Endothelial cell (in vitro differentiated cells): ENCODE measurements at places on chromosomes 5 and 9.
A peak's percentile ranks its signal among the peaks of the same experiment; 100 is the strongest.

DNA sequence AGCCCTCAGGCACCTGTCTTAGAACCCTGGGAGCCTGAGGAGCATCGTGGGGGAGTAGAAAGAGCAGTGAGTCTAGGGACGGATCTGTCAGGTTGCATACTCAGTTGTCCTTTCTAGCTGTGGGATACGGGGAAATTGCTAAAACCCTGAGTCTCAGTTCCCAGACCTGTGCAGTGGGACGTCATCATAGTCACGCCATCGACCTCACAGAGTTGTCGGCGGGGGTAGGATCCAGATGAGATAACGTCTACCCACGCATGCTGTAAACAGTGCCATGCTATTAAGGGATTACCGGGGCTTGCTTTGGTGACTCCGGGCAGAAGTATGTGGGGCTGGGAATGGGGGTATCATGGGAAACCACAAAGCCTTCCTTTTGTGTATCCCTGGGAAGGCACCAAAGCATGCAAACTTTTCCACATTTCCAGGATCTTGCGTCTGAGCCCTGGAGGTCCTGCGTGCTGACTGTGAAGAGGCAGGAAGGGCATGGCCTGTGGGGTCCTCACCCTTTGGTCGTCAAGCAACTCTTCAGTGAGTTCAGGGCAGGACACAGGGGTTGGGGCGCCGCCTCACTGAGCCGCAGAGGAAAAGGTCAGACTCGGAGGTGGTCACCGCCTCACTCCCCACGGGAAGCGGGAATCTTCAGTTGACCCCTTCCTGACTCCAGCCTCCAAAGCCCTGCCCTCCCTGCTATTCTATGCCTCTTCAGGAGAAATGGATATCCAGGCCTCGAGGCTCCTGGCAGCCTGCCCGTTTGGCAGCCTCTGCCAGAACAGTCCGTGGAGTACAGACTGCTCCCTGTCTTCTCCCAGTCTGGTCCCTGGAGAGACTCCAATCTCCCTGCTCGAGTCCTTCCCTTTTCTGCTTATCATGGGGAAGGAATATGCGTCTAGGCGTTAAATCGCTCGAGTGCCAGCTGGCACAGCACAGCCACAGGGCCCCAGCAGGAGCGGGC is 186.8 kb upstream of the KLF9 start:
- DNase-seq: no peak

- DNase-seq: no peak
These were observed 215.0 kb downstream of the ROR2 start for GRCh38 chr9:91735049-91735448.

GRCh38 chr5:98774192-98775033 is 950 bp downstream of the RGMB start:
- peak; percentile 63 for DNase-seq

DNA sequence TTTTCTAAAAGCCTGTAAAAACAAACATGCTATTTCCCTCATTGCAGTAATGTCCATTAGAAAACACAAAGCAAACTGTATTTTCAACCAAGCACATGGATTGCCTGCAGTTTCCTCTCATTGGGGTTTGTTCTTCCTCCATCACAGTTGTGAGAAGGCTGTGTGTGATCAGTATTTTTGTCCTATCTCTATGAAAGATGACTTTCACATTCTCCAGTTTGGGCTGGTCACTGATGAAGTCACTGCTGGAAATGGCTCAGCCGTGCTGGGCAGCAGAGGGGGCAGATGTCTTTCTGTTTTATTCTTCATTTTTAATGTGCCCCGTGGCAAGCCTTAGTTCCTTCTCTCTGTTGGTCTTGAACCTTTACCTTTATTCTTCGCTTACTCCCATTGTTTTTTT is 288.9 kb upstream of the MPDZ start:
- peak; percentile 12 for DNase-seq

DNA sequence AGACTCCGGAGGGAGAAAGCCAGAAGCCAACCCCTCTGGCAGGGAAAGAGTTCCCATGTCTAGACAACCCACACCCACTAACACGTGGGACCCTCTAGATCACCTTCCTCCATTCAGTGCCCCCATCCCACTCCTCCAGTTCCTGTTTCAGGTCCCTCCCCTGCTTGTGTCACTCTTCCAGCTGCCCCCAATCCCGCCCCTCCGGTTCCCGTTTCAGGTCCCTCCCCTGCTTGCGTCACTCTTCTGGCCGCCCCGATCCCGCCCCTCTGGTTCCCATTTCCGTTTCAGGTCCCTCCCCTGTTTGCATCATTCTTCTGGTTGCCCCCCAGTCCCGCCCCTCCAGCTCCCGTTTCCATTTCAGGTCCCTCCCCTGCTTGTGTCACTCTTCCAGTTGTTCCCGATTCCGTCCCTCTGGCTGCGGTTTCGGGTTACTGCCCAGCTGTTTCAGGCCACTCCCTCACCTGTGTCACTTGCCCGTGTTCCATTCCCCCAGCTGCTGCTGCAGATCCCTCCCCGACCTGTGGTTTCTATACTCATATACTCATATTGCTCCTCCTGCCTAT is 64.8 kb upstream of the RANBP6 start:
- peak; percentile 75 for DNase-seq

GRCh38 chr5:137142764-137143605 is 356.1 kb downstream of the SPOCK1 start:
- no peak for DNase-seq

GRCh38 chr5:107541400-107541799 is 129.3 kb downstream of the EFNA5 start:
- DNase-seq: no peak

- no peak for DNase-seq
These were observed 190.1 kb upstream of the ZNF608 start for GRCh38 chr5:124936626-124936933.

DNA sequence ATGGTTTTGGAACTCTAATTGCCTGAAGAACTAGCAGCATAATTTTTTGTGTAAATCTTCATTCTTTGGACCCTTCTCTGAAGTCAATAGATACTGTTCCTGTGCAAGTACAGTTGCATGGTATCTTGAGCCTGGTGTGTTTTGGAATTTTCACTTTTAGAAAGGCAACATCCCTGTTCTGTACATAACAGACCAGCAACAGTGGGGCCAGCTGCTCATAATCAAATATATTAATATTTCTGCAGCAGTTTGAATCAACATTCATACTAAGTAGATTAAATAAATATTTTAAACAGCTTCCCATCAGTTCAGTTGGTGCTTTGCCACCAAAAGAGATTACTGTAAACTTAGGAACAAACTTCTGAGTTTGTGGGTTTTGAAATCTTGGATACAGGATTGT is 97.9 kb downstream of the CD180 start:
- no peak for DNase-seq

DNA sequence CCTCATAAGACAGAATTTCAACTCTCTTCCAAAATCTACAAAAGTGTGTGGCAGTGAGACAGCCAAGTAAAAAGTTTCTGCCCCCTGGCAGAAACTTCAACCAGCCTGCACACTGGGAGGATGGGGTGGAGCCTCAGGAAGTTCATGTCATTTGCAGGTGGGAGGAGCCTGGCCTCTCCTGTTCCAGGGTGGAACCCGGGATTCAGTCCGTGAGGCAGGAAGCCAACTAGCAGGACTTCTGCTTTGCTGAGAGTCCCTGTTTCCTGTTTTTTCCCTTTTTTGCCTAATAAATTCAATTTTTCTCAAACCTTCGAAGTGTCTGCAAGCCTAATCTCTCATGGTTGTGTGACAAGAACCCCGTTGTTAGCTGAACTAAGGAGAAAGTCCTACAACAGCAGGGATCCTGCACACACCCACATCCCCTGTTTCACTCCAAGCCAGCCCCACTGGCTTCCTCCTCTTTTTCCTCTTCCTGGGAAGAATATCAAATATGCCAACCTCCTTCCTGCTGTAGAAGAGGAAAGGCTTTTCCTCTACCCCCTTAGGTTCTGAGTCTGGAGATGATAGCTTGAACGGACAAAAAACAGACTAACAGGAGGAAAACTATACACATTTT is 69.3 kb downstream of the ALDH7A1 start:
- peak; percentile 42 for DNase-seq

DNA sequence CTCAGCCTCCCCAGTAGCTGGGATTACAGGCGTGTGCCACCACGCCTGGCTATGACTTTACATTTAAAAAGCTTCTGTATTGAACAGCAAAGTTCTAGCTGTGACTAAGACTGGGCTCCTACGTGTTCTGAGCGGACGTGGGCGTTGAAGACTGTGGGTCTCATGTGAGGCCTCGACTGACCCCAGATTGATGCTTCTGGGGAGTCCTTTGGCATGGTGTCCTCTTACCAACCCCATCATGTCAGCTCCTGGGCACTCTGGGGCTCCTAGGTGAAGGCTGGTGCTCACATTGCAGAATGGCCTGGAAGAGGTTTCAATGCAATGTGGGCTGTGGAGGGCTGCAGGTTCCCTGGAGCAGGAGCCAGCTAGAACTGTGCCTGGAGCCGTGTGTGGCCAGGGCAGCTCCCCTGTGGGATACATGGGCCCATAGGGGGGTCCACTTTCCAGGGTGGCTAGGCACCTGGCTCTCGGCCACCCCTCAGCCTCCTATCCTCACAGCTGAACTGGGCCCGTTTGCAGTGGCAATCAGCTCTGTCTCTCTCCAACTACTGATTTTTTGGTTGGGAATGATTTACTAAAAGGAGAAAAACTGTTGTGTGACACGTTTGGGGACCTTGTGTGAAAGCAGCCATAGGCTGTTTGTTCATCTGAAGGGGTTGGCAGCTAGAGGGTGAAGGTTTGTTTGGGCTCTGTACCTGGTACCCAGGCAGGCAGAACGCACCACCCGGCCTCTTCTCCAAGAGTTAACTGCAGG is 29.7 kb downstream of the SLC25A25 start:
- no peak for DNase-seq

- DNase-seq: no peak
These were observed 7.2 kb downstream of the UNC13B start for GRCh38 chr9:35168963-35169362.

- no peak for DNase-seq
These were observed 110.5 kb upstream of the HMHB1 start for GRCh38 chr5:143701493-143701892.

DNA sequence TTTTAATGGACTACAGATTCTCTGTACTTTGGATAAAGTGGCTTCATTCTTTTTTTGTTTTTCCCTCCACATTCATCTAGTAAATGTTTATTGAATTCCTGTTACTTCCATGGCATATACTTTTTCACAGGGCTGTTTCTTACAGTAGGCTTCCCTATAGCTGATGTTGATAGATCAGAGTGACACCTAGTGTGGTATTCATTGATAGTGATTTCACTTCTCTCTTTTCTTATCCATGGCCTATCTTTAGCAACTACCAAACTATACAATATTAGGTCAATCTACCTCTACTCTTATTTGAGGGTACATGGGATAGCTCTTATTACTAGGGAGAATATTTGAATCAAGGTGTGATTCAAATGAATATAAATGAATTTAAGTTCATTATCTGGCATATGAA is 35.8 kb downstream of the FSD1L start:
- DNase-seq: no peak

GRCh38 chr5:124285071-124285470 is 461.4 kb downstream of the ZNF608 start:
- no peak for DNase-seq

GRCh38 chr5:93582167-93582462 is 907 bp upstream of the NR2F1 start:
- DNase-seq: no peak
